ENCODE measurements at places on chromosomes 5 and 9.

DNA sequence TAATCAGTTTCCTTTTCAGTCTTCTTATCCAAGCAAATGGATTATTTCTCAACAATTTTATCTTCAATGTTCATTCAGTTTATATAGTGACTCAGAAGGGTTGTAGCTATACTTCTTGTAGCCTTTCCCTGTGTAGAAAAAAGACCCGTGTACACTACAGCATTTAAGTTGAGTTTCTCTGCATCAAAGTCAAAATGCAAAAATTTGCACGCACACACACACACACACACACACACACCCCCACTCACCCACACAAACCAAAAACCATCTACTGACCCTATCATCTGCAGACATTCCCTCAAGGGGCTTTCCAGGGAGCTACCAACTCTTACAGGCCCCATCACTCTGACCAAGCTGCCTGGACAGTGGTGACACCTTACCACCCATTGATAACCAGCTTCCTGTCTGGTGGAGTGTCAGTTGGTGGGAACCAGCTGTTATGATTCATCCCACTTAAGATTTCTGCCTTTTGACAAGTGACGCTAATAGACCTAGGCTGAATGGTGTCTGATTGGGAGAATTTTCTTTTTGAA, 12.2 kb upstream of the ELL2 start:
- peak; percentile 83 for DNase-seq

DNA sequence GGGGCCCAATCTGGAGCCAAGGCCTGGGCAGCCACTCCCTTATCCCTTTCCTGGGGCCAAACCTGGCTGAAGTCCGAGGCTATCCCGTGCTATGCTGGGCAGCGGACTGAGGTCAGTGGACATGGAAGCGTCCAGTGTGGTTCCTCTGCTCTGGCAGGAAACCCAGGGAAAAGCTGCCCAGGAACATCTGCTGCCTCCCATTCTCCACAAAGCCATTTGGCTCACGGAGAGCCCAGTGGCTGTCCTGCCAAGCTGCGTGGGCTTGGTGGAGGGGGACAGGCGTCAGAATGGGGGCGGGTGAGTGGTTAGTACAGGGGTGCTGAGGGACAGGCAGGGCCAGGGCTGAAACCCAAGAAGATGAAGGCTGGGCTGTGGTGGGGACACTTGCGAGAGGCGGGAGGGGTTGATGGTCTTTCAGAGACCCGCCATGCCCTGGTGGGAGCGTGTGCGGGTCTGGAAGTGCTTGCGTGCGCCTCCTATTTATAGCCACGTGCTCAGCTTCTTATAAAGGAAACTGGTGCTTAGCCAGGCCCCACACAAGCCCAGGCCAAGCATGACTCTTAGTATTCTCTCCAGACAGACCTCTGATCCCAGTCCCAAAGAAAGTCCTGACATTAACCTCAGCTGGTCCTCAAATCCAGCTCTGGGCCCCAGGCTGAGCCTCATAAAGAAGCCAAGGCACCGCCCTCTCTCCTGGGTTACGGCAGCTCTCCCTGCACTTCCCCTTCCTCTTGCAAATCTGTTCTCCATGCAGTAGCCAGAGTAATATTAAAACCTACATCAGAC, 9.4 kb upstream of the SLC6A7 start:
- no peak for DNase-seq

- DNase-seq, result no peak
Measured at GRCh38 chr9:26502311-26502710, 390.3 kb downstream of the CAAP1 start.

- no peak for DNase-seq
Measured at GRCh38 chr9:135878528-135879236, 28.7 kb downstream of the CAMSAP1 start.

DNA sequence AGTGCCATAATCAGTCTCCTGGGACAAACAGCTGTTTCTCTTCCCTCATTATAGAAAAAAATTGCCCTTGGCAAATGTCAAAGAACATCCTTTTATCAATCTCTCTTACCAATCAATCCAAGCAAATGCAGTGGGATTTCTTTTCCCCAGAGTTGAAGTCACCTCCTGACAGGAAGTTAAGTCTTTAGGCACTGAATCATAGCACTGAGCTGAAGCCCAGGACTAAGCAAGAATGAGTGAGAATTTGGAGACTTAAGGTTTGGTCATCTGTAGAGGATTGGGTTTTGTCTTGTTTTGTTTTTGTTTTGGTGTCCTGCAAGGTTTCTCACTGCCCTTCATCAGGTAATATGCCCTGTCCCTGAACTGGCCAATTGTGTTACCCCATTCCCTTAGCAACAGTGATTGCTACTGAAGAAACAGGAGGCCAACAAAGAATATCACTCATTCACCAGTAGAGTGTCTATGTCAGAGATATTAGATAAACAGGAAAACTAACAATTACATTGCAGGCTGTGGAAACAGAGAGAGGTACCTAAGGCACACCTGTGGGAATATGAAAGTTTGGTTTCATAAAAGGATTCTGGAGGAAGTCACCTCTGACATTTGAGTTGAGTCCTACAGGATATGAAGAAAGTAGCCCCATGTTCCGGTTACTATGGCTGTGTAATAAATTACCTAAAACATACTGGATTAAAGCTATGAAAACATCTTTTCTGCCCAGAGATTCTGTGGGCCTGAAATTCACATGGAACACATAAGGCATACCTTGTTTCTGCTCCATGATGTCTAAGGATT, 4.5 kb upstream of the FXN start:
- DNase-seq, result no peak

GRCh38 chr5:157222506-157223230, 42.0 kb downstream of the ITK start:
- no peak for DNase-seq

DNA sequence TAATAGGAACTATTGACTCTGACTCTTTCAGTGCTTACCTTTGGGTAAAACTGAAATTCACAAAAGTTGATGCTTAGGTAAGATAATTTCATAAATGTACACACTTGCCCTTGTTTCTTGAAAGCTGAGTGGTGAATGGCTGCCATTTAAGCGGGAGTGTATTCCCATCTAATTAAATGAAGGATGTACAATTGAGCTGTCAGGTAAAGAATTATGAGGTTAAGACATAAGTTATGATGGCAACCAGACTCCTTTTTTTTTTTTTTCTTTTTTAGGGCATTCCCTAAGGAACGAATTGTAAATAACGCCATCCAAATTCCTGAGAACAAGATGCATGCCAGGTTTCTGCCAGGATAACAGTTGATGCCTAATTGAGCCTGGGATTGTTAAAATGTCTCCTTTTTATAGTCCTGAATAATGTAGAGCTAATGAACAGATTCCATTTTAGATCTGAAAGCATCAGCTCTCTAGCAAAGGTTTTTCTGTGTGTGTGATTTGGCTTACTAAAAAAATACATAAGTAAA, 199.7 kb downstream of the ISL1 start:
- DNase-seq, result no peak

DNA sequence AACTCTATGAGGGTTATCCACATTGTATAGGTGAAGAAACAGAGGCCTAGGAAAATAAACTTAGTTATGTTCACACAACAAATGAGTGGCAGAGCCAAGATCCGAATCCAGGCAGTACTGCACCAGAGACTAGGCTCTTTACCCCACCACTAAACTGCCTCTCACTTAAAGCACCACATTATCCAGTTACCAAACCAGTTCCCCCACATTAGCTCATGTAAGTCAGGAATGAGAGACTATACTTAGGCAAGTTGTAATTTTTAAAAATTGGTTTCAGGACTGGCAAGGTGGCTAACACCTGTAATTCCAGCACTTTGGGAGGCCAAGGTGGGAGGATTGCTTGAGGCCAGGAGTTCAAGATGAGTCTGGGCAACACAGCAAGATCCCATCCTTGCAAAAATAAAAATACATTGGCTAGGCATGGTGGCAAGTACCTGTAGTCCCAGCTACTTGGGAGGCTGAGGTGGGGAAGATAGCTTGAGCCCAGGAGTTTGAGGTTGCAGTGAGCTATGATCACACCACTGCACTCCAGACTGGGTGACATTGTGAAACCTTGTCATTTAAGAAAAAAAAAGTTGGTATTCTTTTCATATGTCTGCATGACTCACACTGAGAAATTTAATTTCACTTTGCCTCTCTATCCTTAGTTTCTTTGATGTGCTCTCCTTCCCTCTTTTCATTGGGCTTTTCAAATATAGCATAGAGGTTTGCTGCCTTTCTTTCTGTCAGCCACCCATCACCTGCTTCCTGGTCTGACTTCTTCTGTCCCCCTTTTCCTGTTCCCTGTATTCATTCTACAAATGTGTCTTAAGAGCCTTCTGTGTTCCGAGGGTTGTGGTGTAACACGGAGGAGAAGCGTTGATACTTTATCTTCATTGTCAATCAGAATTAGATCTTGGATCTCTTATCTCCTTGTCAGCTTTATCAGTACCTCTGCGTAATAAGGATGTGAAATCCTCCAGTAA, 64.7 kb downstream of the ERMP1 start:
- DNase-seq, result peak; percentile 52

DNA sequence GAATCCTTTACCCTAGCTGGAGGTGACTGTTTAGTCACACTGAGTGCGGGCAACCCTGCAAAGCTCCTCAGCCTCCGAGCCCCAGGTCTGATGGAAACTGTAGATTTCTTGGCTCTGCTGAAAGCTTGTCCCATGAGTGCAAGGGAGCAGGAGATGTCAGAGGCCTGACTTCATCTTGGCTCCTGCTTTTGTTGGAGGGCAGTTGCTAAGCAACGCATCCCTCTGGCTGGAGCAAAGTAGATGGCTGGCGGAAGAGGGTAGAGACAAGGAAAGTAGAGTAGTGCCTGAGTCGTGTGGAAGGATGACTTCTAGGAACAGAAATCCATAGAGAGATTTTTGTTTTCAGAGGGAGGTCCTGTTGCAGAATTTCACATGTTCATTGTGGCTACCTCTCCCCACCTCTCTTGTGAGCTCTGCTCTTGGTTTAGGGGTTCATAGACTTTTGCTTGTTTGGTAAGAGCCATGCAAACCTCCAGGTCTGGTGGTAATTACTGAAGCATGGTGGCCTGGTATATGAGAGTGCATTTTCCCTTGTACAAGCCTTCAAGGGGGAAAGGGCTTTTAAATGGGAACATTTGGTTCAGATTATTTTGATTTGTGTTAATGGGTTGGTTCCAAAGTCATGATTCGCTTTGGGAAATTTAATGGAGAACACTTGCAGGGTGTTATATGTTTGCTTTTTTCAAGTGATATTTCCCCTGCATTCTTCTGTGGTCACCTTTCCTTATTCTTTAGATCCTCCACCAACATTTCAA, 71.5 kb downstream of the ARHGAP26 start:
- no peak for DNase-seq

GRCh38 chr5:42267091-42267490, 156.1 kb upstream of the GHR start:
- no peak for DNase-seq

DNA sequence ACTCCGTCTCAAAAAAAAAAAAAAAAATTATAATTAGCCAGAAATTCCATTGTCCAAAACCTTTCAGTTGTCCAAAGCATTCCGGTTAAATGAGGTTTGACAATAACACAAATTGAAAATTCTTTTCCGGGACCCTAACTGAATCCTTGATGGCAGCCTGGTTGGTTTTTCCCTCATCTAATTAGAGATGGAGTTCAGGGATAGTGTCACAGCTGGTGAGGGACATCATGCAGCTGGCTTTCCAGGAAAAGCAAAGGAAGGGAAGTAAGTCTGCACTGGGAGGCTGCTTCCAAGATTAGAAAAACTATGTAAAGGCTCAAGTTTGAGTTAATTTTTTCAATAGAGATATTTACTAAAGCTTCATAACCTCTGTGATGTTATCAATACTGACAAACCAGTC, 195.4 kb downstream of the ADAMTS12 start:
- DNase-seq, result no peak

- DNase-seq, result no peak
Measured at GRCh38 chr5:78718824-78719223, 70.3 kb upstream of the LHFPL2 start.

- DNase-seq, result no peak
Measured at GRCh38 chr5:143495110-143495509, 91.6 kb upstream of the NR3C1 start.

GRCh38 chr9:126398403-126399058, 71.9 kb downstream of the MVB12B start:
- DNase-seq, result peak; percentile 70

DNA sequence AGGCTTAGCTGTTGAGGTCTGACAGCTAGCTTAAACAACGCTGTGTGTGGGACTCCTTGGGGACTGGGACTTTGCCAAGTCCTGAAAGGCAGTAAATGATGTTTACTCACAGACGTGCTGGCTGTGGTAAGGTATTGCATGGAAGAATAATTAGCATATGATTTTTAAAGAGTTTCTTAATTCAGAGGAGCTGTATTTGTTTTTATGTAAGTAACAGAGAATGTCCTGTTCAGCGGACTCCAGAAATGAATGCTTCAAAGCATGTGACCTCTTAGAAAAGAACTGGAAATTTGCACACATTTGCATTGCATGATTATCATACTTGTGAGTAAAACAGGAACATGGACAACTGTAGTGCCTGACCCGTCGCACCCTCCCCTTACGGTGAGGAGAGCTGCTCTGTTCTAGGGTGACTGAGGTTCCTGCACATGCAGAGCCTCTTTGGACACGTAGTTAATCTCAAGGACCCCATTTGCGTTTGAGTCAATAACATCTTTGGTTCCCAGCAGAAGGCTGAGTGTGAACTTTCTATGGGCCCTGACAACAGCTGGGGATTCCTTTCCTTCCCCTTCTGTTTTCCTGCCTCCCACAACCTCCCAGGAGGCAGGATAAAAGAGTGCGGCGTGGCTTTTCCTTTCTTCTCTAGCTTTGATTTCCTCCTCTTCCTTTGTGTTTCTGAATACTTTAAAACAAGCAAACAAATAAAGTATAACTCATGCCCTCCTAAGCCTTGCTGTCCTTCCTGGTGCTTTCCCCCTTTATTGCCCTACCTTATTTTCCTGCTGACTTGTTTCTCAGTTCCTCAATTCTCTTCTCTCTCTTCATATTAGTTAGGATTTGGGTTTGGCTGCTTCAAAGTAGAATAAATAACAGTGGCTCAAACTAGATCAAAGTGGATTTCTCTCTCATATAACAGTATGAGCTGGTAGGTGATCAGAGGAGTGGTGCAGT, 157.2 kb upstream of the CD180 start:
- DNase-seq, result no peak

- DNase-seq, result no peak
Measured at GRCh38 chr5:36041537-36041845, 25.2 kb downstream of the UGT3A2 start.

DNA sequence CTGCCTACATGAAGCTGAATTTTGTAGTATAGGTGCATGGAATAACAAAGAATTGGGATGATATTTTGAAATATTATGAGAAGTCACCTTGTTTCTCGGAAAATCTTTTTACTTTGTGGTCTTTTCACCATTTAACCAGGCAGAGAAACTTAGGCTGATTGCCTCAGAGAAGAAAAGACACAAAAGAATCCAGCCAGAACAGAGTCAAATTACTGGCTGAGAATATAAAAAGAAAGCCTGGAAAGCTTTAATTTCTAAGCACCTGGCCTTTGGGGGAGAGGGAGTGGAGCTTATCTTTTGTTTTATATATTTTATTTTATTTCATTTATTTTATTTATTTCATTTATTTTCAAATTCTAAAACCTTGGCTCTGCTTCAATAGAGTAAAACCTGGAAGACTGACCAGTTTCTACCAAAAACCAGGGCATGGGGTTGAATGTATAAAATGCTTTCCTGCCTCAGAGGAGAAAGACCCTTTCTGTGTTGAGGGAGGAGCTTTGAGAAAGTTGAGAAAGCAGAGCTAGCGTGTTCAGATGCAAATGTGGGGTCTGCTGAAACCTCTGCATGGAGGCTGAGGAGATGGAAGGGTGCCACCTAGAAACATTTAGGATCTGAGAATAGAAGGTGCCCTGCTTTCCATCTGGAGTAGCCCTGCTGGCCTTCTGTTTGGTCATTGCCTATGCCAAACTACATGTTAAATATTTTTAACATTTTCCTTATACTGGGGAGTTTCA, 81.6 kb downstream of the NREP start:
- no peak for DNase-seq

All from hematopoietic multipotent progenitor cell treated with erythropoietin and hydrocortisone succinate and interleukin-3 and kit ligand, for 6 days (in vitro differentiated cells).